ENCODE measurements at places on chromosomes 12 and 14. TPM values are rescaled to one million over a fixed set of nuclear protein-coding genes. Genes with fewer than 3 reads are reported as not detected.

DNA sequence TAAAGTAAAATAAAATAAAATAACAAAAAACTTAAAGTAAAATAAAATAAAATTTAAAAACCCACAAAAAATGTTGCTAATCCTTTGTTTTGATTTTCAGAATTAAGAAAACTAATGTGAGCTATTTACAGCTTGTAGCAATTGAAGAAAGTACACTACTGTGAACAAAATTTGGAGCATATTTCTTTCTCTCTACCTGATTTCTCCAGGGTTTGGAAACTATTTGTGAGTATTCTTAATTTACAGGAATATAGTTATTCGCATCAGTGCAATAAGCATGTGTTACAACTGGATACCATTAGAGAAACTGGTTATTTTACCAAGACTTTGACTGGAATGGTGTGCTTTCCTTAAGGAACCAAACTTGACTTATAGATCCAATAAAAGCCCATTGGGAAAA is 86.1 kb upstream of the CNOT2 start:
- DNase-seq: no peak

Gene CELA1
- not detected for total RNA-seq

GRCh38 chr14:85296456-85297210 is 233.3 kb upstream of the FLRT2 start:
- DNase-seq: peak; percentile 49

Gene FGF6
- not detected for total RNA-seq

DNA sequence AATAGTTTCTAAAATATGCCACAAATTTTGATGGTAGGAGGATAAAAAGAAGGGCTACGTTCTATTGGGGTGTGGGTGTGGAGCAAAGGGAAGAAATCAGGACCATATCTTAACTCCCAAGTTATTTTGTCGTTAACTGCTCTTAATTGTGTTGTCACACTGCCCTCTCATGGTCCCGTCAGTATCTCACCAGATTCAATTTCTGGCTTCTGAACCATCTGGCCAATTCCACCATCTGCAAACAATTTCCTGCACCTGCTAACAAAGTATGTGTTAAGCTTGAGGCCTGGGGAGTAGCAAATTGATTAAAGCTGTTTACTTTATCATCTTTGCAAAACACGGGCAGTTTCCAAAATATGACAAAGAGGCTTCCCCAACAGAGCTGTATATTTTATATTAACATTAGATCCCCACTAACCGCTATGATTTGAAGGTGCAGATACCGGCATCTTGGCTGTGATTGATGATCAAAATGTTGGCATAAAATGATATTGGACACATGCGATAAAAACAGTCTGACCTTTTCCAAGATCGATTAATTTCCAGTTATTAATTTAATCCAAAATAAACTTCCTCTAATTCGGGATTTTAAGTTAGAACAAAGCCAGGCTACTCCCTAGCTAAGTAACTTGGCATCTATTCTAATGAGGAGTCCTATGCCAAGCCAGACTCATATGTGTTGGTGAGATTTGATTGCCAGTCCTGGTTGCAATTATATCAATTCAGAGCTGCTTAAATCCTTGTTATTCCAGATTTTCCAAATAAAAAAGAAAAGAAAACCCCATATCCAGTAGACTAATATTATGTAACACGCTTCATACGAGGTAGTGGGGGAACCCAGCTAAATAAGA is 6.9 kb upstream of the DNM1L start:
- DNase-seq: peak; percentile 87

DNA sequence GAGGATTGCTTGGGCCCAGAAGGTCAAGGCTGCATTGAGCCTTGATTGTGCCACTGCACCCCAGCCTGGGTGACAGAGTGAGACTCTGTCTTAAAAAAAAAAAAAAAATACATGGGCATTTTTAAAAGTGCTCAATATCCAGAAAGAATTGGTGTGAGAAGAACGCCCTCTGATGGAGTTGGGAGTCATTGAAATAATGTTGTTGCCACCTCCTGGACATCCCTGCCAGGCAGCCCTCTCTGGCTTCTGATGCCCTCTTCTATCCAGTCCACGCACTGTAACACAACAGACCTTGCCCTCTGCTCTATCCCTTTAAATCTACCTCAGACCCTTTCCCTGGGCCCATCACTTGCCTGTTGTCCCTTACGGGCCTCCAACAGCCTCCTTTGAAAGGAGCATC is 4.9 kb downstream of the PTGDR start:
- DNase-seq: peak; percentile 59

Gene CLEC2A
- not detected for total RNA-seq

Gene NGB
- not detected for total RNA-seq

DNA sequence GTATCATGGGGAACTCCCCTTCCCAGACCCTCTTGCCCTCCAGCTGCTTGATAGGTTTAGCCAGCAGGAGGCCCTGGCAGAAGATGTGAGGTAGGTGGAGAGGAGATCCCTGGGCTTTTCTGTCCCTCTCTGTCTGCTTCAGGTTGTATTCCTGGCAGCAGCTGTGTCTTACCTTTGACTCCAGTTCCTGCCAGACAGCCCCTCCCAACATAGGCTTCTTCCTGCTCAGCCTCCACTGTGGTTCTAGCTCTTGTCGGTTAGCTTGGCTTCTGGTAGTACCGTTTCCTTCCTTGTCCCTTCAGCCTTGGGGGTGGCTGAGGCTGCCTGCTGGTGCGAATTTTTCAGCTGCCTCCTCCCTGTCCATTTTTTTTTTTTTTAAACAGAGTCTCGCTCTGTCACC is 215.7 kb upstream of the CRY1 start:
- no peak for DNase-seq

DNA sequence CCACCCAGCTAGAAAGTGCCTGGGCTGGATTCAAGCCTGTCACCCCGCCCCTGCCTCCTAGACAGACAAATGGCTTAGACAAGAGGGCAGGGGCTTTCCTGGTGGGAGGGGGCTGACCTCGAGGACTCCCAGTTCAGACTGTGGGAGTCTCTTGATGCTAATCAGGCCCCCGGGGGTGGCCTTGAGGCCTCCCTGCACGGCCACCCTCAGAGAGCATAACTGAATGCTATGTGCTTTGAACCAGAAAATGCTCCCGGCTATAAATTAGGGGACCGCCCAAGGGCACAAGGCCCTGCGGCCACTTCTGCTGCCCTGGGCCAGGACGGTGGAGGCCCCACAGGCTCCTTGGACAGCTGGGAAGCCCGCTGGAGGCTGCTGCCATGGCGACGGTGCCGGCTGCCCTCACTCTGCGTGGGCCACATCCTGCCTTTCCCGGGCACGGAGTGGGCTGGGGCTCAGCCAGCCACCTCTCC is 111.0 kb upstream of the NCOR2 start:
- DNase-seq: no peak

- DNase-seq: peak; percentile 82
These were observed 91.8 kb downstream of the EML1 start for GRCh38 chr14:99884834-99885648.

- DNase-seq: no peak
These were observed 3.1 kb upstream of the SSH1 start for GRCh38 chr12:108860443-108860842.

Data from fibroblast of lung (primary cell).